ENCODE measurements at places on chromosomes 11 and 22. TPM values are rescaled to one million over a fixed set of nuclear protein-coding genes. Genes with fewer than 3 reads are reported as not detected.

DNA sequence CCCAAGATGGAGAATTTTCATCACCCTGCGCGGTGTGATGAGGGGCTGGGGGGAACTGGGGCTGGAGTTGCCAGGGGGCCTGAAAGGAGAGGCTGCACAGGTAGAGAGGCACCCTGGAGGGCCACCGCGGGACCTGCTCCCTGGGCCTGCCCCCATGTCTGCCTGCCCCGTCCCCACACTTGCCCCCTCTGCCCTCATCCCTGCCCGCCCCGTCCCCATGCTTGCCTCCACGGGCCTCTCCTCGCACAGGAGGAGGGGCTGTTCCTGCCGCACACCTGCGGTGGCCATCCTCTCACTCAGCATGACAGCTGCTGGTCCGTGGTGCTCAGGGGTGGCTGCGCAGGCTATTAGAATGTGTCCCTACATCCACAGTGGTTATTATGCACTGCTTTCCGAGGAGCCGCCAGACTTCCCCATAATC is 43.5 kb downstream of the LINC01488 start:
- DNase-seq: no peak

DNA sequence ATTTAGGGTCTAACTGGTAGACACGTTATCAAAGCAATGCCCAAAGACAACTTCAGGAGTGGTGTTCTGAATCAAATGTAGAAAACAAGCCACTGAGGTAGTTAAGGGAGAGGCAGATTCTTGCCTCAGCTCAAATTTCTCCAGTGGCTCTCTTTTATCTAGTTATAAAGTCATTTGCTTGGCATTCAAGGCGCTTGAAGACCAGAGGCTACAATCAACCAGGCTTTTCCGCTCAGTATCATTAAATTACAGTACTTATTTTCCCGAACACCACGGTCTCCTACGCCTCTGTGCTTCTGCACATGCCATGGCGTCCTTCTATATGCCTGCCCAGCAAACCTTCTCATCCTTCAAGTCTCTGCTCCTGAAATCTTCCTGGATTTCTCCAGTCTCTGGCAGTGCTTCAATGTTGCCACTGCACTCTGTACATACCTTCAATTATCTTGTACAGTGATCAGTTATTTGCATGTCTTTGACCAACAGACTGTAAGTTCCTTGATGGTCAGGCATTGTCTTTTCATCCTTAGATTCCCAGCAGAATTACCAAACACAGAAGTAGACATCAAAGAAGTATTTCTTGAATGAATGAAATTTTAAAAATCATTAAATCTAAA is 1.4 kb downstream of the POGLUT3 start:
- DNase-seq: peak; percentile 45

GRCh38 chr11:762421-763072 is 14.7 kb downstream of the GATD1 start:
- peak; percentile 86 for DNase-seq

The PAMR1 gene
- 3.8 TPM for total RNA-seq

The DLG2 gene
- total RNA-seq: 9.5 TPM

The GAB4 gene
- not detected for total RNA-seq
